ENCODE measurements at places on chromosomes 2 and 18. TPM values are rescaled to one million over a fixed set of nuclear protein-coding genes. Genes with fewer than 3 reads are reported as not detected.

DNA sequence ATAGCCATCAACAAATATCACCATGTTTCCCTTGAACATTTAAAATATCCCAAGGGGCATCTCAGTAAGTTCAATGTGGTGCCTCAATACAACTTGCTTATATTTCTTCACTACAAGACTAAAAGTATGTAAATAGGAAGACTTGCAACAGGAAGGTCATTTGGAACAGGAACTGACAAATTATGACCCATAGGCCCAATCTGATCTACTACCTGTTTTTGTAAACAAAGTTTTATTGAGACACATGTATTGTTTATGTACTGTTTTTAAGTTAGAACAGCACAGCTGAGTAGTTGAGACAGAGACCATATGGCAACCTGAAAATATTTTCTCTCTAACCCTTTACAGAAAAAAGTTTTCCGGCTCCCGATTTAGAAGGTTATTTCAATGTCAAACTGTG, 154.8 kb upstream of the TFPI start:
- peaks cover 6% of the 10 kb centered on the region for H3K4me1 ChIP-seq
- H3K27me3 ChIP-seq, result no peaks in the 10 kb centered on the region
- no peak for DNase-seq
- H3K27ac ChIP-seq, result no peak overlapping the region

Gene CEP68
- total RNA-seq, result 33.3 TPM

- no peaks in the 10 kb centered on the region for H3K36me3 ChIP-seq
- H3K27me3 ChIP-seq, result no peaks in the 10 kb centered on the region
- no peak overlapping the region for H3K4me3 ChIP-seq
- H3K27ac ChIP-seq, result no peak overlapping the region
- no peak for DNase-seq
Measured at GRCh38 chr2:204730603-204731002, 185.3 kb downstream of the PARD3B start.

Gene PTMA
- 2,102 TPM for total RNA-seq

DNA sequence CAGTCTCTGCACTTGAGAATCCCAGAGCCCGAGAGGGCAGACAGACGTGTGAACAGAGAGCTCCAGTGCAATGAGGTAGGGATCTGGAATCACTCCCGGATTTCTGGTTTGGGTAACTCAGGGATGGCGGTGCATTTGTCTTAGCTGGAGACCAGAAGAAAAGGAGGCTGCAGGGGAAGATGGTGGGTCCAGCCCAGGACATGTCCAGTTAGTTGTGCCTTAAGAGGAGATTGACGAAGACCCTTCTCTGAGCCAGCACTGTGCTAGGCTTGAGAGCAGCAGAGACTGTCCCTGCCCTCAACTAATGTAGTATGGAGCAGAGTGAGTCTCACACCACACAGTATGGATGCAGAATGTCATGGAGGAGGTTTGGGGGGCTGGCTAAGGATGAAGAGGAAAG, 150.6 kb upstream of the COPS8 start:
- no peaks in the 10 kb centered on the region for H3K27me3 ChIP-seq
- DNase-seq, result no peak
- no peak overlapping the region for H3K4me3 ChIP-seq
- no peaks in the 10 kb centered on the region for H3K36me3 ChIP-seq

DNA sequence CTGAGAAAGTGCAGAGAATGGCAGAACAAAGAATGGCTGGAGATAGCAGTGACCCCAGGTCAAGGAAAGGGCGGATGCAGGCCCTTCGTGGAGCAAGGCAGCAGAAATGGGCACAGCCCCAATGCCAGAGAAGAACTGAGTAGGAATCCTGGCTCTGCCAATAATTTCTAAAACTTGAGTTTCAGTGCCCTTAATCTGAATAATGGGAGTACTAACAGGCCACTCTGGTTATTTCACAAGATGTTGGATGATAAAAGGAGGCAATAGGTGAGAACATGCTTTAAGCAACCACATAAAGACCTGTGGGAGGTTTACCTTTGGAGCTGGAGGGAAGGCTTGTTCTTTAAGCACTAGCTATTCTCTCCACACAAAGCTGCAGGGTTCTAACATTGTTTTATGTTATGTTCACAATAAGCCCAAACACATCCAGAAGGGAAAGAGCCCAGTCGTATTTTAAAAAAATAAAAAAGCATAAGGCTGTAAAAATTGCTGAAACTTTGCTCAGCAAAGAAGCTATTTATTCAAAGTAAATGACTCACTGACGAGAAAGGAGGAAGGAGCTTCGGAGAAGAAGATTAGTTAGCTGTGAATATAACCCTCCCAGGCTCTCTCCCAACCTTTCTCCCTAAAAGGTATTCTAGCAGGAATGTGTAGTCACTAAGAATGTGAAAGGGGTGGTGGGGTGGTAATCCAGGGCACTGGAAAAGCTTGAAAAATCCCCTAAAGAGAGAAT, 470.2 kb downstream of the TXNL1 start:
- H3K27ac ChIP-seq, result no peak overlapping the region
- DNase-seq, result peak; percentile 29
- no peaks in the 10 kb centered on the region for H3K36me3 ChIP-seq
- H3K4me3 ChIP-seq, result peak overlapping the region; percentile 0
- H3K4me1 ChIP-seq, result peaks cover 14% of the 10 kb centered on the region

Gene ZNF396
- 2.2 TPM for total RNA-seq

- no peaks in the 10 kb centered on the region for H3K36me3 ChIP-seq
- H3K4me1 ChIP-seq, result no peaks in the 10 kb centered on the region
- no peaks in the 10 kb centered on the region for H3K27me3 ChIP-seq
- H3K27ac ChIP-seq, result no peak overlapping the region
- DNase-seq, result no peak
Measured at GRCh38 chr2:180570864-180571263, 409.5 kb upstream of the UBE2E3 start.

Gene DAPL1
- total RNA-seq, result not detected

DNA sequence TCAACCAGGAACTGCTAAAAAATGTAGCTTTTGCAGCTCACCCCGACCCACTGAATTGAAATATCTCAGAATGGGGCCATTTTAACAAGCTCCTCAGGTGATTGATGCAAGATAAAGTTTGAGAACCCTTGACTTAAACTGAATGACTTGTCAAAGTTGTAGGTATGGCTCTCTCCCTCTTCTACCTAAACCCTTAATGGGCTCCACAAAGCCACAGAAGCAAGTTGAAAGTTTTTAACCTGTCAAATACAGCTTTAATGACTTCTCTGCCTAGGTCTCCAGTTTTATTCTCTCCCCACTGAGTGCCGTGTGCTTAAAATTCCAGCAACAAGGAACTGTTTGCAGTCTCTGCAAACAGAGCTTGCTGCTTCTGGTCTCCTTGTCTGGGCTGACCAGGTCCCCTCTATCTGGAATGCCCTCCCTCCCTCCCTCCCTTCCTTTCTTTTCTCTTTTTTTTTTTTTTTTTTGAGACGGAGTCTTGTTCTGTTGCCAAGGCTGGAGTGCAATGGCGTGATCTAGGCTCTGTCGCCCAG, 19.7 kb upstream of the RNF125 start:
- DNase-seq, result no peak
- H3K4me1 ChIP-seq, result no peaks in the 10 kb centered on the region
- no peak overlapping the region for H3K4me3 ChIP-seq

Gene B3GNT2
- total RNA-seq, result 73.2 TPM

Gene TTL
- total RNA-seq, result 53.2 TPM

DNA sequence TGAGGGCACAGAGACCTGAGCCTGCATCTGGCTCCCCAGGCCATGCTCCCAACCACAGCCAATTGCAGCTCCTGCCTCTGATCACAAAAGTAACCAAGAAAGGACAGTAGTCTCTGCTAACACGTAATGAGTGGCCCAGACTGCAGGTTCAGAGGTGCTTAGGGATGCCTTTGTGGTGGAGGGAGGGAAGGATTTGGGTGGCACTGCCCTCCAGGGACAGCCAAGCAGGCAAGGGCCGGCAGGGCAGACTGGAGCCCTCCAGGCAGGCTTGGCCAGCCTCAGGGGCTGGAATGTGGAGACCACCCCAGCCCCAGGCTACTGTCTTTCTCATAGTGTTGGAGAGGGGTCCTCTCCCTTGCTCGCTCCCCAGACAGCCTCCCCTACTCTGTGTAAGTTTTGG, 114.5 kb upstream of the SMAD2 start:
- H3K36me3 ChIP-seq, result no peaks in the 10 kb centered on the region
- H3K4me1 ChIP-seq, result no peaks in the 10 kb centered on the region
- H3K4me3 ChIP-seq, result no peak overlapping the region
- H3K27ac ChIP-seq, result no peak overlapping the region
- no peaks in the 10 kb centered on the region for H3K27me3 ChIP-seq
- DNase-seq, result no peak

- H3K36me3 ChIP-seq, result no peaks in the 10 kb centered on the region
- no peaks in the 10 kb centered on the region for H3K27me3 ChIP-seq
- H3K4me3 ChIP-seq, result no peak overlapping the region
- no peak overlapping the region for H3K27ac ChIP-seq
Measured at GRCh38 chr2:43131051-43131889, 95.1 kb downstream of the ZFP36L2 start.

Gene DARS1
- 175 TPM for total RNA-seq

DNA sequence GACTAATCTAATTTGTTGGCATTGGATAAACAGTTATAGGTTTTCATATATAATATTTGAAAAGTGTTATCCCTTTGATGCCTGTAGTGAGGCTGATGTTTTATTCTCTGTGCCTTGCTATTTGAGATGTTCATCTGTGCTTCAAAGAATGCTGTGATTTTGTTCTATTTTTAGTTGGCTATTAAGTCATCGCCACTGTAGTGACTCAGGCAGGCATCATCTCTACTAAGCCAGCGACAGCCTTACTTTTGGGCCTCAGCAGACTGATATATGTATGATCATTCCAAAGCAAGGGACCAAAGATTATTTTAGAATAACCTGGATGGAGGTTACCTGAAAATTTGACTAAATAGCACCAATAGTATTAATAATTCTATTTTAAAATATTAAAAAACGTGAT, 1674.5 kb upstream of the NXPH2 start:
- no peak overlapping the region for H3K4me3 ChIP-seq
- no peaks in the 10 kb centered on the region for H3K36me3 ChIP-seq
- no peaks in the 10 kb centered on the region for H3K4me1 ChIP-seq

DNA sequence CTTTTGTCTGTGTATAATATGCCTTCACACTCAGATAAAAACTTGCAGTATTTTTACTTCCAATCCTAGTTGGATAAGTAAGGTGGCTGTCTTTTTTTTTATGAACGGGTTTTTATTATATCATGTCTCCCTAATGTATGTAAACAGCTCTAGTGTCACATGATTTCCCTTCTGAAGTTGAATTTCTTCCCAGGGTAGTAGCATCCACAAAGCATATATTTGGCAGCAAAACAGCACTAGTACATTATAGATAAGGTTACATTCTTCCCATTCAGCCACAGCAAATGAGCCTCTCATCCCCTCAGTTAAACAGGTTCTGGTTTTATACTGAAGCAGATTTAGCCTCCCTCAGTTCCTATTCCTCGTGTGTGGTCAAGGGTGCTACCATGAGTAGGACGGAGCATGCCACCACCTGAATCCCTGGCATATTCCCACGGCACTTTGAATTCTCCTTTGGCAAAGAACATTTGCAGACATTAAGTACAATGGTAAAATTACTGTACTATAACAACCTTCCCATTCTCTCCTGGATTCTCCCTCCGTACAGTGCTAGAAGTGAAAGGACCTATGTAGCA, 15.4 kb upstream of the DTNA start:
- DNase-seq, result no peak
- H3K27ac ChIP-seq, result no peak overlapping the region
- H3K27me3 ChIP-seq, result no peaks in the 10 kb centered on the region
- no peaks in the 10 kb centered on the region for H3K36me3 ChIP-seq
- H3K4me3 ChIP-seq, result no peak overlapping the region
